ENCODE measurements at places on chromosomes 4 and X.
A peak's percentile ranks its signal among the peaks of the same experiment; 100 is the strongest.

- no peak for DNase-seq
Measured at GRCh38 chr4:179268791-179269190, 1826.6 kb upstream of the AGA start.

DNA sequence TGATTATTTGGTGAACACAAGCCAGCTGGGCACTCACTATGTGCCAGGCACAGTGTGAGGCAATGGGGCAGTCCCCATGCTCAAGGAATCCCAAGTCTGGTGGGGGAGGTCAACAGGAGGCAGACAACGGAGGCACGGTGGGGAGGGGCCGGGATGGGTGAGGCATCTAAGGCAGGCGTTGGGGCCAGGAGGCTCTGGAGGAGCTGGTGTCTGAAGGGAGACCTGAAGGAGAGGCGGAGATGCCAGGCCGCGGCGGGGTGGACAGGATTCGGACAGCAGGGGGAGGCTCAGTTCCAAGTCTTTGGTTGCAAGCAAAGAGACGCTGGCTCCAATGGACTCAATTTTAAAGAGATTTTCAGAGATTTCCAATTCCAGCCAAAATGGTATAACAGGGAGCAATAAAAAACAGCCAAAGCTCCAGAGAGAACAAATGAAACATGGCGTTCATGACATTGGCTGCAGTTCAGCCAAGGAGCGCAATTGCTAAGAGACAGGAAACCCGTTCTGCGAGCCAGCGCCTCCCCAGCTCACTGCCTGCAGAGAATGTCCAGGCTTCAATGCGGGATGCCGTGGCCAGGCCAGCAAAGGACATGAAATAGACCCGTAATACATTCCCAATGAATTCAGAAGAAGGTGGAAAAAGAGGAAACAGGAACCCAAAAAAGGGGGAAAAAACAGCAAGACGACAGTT, 105.2 kb upstream of the LRPAP1 start:
- DNase-seq = no peak

- no peak for DNase-seq
Measured at GRCh38 chrX:8688776-8689175, 43.2 kb downstream of the ANOS1 start.

DNA sequence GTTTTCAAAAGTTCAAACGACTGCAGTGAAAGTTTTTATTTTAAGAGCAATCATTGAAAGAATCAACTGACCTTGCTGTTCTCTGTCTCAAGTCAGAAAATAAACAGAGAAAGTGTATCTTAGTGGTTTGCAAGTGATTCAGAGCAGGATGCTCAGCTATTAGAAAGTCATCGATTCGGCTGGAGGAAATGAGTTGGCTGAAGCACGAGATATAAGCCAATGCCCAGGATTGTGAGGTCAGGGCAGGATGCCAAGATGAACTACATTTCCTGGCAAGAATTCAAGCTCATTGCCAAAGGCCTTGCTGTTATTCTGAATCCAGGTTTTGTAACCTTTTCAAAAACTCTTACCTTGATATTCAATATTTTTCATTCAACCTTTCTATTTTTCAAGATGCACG, 541.4 kb upstream of the BOD1L1 start:
- peak; percentile 2 for DNase-seq

DNA sequence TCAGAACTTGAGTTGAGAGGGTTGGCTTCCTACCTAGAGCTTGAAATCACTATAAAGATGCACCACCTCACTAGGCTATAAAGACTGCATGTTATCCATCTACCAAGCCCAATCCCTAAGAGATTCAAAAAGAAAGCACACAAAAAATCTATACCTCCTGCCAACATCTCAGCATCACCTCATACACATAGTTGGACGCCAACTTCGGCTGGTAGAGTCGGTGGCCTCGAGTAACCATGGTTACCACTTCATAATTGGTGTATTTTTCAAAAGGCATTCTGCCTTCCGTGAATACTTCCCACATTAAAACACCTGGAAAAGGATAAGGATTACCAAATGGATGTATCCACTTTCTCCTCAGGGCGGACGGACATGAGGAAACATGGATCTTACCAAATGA, 4.5 kb upstream of the TXK start:
- DNase-seq = peak; percentile 29

GRCh38 chrX:49976682-49977197, 54.3 kb downstream of the CLCN5 start:
- DNase-seq = no peak

DNA sequence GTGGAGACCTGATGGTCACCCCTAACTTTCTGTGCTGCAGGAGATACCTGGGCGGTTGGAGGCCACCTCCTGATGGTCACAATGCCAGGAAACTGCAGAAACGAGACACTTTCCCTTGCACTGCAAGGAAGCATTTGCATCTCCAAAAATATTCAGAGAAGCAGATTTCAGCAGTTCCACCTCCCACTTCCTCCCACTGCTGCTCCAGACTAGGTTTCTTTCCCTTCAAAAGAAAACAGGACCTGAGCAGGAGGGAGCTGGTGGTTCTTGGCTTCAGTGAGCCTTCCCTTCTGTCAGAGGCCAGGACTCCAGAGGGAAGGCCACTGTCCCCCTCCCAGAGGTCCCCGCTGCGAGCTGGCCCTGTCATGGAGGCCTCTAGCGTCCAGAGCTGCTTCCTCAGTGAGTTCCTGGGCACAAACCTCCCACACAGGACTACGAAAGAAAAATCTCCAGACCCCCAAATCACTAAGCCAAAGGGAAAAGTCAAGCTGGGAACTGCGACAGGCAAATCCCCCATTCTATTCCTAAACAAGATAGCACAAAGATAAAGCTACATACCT, 35.9 kb downstream of the GPM6B start:
- DNase-seq = no peak

DNA sequence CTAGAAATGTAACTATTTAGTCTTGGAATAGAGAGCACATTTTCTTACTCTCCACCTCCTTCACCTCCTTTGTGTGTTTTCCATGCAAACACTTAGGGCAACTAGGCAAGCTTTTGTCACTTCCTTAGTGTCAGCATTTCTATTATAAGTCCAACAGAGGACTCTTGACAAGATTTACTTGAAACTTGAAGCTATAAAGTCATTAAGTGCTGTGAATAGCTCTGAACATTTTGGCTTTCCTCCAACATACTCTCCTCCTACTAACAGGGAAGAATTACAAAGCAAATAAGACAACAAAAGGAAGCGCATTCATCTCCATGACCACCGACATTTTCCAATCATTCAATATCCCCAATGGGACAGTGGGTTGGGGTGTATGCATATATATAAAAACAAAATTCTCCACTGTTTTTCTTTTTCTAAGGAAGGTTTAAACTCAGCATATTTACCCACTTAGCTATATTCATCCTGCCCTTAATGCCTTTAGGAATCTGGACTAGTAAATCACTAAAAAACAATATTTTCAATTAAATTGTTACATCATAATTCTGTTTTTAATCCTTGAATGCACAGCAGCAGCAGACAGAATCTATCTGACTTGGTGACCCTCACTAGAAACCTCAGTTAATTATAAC, 264.6 kb downstream of the SNCA start:
- no peak for DNase-seq

- DNase-seq = peak; percentile 68
Measured at GRCh38 chrX:39309721-39310152, 508.5 kb downstream of the MID1IP1 start.

GRCh38 chr4:70589785-70590184, 2.3 kb upstream of the AMBN start:
- no peak for DNase-seq

- no peak for DNase-seq
Measured at GRCh38 chrX:114462266-114462665, 121.6 kb upstream of the HTR2C start.

DNA sequence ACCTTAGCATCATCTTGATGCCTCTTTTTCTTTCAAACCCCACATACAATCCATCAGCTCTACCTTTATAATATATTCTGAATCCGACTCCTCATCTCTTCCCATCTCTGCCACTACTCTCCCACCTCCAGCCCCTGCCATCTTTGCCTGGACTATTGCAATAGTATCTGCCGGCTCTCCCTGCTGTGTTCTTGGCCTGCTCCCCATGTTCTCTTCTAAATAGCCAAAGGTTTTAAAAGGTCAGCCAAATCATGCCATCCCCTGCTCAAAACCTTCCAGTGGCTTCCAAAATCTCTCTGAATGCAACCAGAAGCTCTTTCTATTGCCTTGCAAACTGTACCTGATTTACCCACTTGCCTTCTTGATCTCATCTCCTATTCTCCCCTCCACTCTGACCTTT, 266.0 kb downstream of the PTTG2 start:
- no peak for DNase-seq

DNA sequence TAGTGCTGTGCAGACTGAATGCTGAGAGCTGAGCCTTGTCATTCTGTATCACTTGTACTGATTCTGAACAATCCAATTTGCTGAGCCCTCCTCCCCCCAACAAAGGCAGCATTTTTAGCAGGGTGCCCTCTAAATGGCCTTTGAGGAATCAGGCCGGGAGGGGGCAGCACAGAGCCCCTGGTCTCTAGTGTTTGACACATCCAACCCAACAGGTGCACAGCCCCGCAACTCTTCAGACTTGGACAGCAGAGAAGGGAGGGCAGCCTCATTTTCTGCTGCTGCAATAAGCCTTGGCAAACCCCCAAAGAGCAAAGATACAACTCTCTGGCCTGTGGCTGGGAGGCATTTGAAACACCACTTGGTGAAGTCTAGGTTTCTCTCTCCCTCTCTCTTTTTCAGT, 3.4 kb downstream of the ATP1B4 start:
- DNase-seq = peak; percentile 50

- DNase-seq = no peak
Measured at GRCh38 chr4:106494066-106494465, 125.5 kb upstream of the GIMD1 start.

GRCh38 chrX:20252381-20253231, 14.1 kb downstream of the RPS6KA3 start:
- peak; percentile 80 for DNase-seq

GRCh38 chr4:13313856-13314255, 170.3 kb downstream of the RAB28 start:
- no peak for DNase-seq

- DNase-seq = no peak
Measured at GRCh38 chr4:53059256-53059655, 197.1 kb downstream of the RASL11B start.

DNA sequence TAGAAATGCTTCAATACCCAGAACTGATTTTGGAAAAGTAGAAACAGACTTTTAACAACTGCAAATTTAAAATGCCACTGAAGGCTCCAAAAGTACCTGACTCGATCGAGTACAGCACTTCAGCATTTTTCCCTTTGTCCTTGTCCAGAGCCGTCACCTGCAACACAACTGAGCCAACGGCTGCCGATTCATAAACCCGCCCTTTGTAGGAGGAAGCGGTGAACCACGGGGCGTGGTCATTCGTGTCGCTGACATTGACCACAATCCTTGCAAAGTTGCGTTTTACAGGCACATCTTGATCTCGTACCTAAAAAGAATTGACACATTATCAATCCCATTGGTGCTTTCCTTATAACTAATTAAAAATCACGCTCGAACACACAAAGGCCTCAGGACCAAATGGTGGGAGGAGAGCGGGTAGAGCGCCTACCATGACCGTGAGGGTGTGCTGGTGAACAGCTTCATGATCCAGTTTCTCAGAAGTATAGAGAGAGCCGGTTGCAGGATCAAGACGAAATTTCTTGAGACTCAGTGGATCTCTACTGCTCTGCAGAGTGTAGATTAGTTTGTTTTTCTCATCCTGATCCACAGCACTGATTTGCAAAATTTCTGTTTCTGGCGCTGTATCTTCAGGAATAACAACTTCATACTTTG, 72.8 kb upstream of the MTNR1A start:
- DNase-seq = no peak

- DNase-seq = no peak
Measured at GRCh38 chr4:169959254-169959653, 66.9 kb downstream of the MFAP3L start.

DNA sequence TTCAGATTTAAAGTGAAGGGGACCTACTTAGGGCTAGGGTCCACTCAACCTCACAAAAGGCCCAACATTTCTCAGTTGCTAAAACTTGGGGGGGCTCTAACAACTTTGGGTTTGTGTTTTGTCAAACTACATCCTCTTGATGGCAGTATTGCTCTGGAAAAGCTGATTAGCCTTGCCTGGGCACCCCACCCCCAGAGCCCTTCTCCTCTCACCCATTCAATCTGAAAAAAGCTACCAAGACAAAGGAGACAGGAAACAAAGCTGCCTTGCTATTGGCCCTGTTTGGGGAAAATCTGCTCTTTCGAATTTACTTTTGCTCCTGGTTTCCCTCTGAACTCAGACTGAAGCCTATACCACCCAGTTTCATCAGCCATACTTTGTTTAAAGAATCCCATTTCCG, 195.2 kb upstream of the STK26 start:
- peak; percentile 52 for DNase-seq

DNA sequence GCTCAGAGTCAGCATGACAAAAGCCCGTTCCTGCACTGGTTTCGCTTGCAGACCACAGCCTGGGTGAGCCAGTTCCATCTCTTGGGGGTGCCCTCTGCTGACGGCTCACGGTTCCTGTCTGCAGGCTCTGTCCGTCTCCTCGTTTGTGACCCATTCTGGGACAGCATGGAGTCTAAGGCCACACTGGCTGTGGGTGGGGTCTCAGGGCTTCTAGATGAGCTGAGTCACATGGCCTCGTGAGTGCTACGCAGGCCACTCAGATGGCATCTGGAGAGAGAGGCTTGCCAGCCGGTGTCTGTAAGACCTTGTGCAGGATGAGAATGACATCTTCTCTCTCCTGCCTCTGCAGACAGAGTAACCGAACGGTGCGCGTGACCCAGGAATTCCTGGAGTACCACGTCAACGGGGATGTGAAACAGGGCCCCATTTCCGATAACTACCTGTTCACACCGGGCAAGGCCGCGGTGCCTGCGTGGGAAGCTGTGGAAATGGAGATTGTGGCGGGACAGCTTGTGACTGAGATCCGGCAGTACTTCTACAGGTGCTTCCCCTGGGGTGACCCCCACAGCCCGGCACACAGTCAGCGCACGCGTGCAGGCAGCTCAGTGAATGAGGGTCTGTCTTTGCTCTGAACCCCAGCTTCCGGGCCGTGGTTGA, 31.6 kb upstream of the MRFAP1 start:
- no peak for DNase-seq

GRCh38 chr4:115113506-115114106, at the start of gene NDST4:
Gene NDST4, minus strand, starts transcription at chr4:115113620. Its CDS starts 36,584 bp downstream, at chr4:115077036.
- DNase-seq = no peak

GRCh38 chr4:76654791-76655190, 219.8 kb downstream of the SHROOM3 start:
- no peak for DNase-seq

- DNase-seq = no peak
Measured at GRCh38 chrX:68915778-68916177, 87.0 kb downstream of the EFNB1 start.

DNA sequence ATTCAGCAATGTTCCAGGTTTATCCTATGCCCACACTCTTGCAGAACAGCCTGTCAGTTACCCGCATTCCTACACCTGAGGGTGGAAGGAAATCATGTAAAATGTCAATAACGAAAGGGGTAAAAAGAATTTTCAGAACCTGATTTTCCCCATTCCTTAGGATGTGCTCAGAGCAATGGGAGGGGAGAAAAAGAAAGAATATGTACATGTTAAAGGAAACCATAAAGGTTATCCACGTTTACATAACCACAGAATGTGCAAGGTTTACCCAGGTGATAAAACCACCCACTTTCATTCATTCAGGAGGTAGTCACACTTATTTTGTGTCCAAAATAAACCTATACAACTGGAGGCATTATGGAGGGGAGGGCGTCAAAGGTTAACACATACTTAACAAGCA, 335.5 kb downstream of the ZNF674 start:
- DNase-seq = no peak

All from CD4-positive, alpha-beta T cell treated with Interleukin-10 for 1 hour (primary cell).